ENCODE measurements at places on chromosomes 2 and 18.

DNA sequence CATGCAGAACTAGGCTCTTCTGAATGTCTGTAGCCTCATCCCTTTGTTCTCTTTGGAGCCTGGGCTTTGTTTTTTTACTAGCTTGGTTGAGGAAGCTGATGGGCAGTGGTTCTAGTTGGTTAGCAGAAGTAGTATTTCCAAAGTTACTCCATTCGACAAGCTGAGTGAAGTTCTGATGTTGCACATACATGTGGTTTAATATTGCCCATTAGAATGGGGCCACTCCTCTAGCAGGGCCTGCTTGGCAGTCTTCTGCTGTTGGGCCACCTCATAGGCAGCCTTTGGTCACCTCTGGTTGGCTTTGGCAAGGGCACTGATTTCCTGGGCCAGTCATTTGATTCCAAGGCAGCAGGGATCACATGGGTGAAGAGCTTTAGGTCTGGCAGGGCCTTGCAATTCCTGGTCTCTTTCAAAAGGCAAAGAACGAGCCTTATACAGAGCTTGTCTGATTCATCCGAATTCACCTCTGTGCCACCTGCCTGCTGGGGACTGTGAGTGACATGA lies 2.5 kb downstream of the RPIA start:
- no peak for DNase-seq

DNA sequence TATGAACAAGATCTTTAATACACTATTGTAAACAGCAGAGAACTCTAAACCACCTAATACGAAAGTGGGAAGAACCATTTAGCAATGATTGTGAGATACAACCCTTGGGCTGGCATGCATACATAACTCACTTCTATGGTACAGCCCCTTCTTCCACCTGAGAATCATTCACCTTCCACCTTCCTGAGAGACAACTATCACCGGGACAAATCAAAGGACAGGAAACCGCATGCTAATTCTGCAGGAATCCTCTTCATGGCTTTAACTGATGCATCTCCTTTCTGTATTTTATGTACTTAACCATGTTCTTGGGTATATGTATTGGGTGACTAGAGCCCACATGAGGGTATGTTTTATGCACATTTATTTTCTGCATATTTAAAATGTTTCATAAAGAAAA lies 123.2 kb downstream of the TRABD2A start:
- DNase-seq, result no peak

DNA sequence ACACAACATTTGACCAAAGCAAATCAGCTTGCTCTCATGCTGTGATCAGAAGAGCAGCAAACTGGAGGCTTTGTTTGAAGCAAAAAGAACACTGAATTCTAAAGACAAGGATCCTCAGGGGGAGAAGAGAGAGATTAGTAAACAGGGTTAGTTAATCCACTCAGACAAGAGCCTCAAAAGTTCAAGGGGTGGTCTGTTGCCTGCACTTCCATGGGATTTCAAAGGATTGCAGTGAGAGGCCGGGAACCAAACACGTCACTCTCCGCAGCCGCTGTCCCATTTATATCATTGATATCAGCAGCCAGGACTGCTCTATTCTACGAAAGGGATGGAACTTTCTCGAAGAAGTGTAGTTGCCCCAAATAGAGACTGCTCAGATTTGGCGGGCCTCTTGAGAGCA lies 97.8 kb upstream of the SP3 start:
- DNase-seq, result no peak

GRCh38 chr2:71235930-71236587 lies 9.2 kb upstream of the PAIP2B start:
- DNase-seq, result no peak

- DNase-seq, result no peak
These were observed 15.6 kb downstream of the DARS1 start for GRCh38 chr2:135969655-135970387.

DNA sequence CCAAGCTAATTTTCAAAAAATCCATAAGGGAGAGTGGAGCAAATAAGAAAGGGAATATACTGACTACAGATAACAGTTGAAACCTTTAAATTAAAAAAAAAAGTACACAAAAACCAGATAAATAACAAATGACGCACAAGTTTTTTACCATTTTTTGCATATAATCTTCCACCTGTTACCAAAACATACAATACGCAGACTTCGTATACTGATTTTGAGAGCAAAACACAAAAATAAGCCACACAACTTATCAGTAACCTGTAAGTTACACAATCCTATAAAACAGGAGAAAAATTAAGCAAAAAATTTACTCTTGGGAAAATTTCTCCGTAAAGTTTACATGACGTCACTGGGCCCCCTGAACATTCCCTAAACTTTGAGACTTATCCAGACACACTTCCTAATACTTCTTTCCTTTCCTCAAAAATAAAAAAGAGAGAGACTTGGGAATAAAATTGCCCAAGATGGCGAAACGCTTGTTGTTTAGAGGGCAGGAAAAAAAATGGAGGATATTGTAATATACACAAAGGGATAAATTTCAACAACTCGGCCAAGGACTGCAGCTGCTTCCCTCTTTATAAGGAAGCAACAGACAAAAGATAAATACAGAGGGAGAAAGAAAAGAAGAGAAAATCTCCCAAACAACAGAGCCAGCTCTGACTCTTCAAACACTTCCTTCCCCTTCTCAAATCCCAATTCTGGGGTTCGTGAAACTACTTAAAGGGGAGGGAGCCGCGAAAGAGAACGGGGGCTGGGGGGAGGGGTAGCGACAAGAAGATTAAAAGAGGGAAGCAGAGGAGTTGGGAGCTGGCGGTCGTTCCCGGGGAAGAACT lies 1.6 kb downstream of the BAZ2B start:
- peak; percentile 61 for DNase-seq

- no peak for DNase-seq
These were observed 38.3 kb downstream of the SFXN5 start for GRCh38 chr2:73033142-73033765.

GRCh38 chr2:231425811-231426703 lies 30.5 kb downstream of the B3GNT7 start:
- no peak for DNase-seq

DNA sequence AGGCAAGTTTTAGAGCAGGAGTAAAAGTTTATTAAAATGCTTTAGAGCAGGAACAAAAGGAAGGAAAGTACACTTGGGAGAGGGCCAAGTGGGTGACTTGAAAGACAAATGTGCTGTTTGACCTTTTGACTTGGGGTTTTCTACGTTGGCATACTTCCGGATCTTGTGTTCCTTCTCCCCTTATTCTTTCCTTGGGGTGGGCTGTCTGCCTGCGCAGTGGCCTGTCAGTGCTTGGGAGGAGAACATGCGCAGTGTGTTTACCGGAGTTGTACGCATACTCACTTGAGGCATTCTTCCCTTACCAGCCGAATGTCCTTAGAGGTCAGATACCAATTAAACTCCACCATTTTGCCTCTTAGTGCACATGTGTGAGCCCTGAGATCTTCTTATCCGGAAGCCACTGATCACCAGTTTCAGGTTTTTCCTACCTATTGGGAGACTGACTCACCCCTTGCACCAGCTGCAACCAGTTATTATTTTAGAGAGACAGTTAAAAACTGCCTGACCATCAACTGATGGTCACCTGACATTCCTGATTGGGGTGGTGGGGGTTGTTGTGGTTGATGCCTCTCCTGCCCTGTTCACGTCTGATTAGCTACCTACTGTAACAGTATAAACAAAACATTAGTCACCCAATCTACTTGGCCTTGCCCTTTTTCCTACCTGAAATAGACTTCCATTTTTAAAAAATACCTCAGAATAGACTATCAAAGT lies 67.5 kb downstream of the NYAP2 start:
- no peak for DNase-seq

DNA sequence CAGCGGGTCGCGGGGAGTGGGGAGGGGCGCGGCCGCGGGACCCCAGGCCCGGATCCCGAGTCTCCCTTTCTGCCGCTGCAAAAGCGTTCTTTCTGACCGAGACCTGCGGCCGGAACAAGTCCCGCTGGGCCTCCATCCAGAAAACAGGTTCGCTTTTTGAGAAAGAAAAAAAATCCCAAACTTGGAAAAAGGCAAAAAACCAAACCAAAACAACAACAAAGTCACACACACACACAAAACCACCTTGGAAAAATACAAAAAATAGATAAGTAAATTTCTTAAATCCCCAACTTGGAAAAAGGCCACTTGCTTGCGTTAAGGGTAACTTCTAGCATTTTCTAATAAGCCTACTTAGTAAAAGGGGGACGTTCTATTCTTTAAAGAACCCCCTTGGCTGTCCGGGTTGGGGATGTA lies 250 bp upstream of the CHST10 start:
- DNase-seq, result no peak

DNA sequence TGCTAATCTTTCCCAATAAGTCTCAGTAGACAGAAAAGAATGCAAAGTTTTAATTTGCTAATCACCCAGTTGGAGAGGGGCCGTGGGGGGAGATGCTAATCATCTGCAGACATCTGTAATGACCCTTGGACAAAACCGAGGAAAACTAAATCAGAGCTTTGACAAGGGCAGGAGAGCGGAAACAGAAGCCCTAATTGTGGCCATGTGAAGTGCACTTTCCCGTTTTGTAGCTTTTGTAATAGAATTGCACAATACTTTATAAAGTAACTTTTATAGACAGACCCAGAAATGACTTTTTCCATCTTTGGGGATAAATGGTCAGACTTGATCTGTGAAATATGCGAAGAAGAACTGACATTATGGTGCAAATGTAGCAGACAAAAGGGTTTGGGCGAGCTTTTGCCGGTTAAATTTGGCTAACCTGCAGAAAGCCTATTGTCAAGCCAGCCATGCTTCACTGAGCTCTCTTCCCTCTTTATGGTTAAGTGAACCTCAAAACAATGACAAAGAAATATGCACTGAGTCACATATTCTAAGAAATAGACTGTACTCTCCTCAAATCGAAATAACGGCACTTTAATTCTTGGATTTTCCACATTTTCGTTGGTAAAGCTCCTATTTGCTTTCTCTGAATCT lies 980.1 kb upstream of the POU3F3 start:
- no peak for DNase-seq

- no peak for DNase-seq
These were observed 1.8 kb upstream of the TBR1 start for GRCh38 chr2:161414042-161415033.

DNA sequence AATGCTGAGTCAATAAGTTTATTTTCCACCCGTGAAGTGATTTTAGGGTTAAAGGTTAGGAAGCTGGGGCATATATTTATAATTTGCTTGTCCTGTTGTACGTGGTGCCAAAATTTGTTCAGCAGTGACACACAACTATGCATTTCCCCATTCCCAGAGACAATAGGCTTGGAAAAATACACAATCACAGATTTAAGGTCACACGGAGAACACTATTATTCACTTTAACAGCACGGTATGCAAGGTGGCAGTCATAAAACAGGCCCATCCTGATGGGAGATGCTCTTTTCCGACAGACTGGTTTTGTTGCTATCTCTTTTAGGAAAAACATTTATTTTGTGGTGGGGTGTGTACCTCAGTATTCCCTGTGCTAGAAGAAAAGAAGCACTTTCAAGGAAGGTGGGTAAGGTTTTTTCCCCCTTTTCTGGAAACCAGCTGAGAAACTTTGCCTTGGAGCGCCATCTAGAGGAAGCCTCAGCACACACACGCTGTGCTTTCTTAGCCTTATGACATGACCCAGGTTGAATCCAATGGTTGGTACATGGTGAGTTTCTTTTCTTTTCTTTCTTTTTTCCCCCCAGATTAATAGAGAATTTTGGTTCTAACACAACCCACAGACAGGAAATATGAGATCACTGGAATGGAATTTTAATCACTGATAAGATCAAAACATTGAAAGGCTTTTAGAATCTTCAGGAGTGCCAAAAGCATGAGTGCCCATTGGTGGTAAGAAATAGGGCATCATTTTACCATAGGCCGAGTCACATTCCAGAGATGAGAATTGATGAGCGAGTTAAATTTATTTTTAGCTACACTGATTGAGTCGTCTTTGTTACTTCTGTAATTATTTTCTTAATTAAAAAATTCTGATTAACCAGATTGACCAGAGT lies 332.1 kb downstream of the AGPS start:
- DNase-seq, result no peak

GRCh38 chr18:54530285-54530684 lies 60.8 kb upstream of the DYNAP start:
- no peak for DNase-seq

GRCh38 chr2:135756692-135757091 lies 15.0 kb downstream of the UBXN4 start:
- no peak for DNase-seq

- DNase-seq, result no peak
These were observed 7.3 kb downstream of the TNFRSF11A start for GRCh38 chr18:62332431-62332830.

DNA sequence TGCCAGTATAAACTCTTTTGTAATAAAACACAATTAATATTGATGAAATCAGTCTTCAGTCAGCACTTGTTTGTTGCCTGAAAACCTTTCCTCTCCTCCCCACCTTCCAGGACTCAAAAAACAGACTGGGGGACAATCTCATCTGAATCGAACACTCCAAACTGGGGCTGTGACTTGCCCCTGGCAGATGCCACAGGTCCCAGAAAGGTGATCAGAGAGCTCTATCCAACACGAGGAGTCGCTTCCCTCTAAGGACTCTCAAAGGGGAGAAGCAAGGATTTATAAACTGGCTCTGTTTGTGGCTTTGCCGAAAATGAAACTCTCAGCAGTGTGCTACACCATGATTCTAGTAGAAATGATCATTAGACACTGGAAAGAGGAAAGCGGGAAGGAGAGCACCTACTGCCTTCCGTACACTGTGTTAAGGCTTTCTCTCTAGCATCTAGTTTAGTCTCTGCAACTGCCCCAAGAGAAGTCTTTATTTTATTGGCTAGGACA lies 199.2 kb downstream of the TGIF1 start:
- no peak for DNase-seq

GRCh38 chr18:7482342-7482741 lies 84.8 kb upstream of the PTPRM start:
- DNase-seq, result no peak

DNA sequence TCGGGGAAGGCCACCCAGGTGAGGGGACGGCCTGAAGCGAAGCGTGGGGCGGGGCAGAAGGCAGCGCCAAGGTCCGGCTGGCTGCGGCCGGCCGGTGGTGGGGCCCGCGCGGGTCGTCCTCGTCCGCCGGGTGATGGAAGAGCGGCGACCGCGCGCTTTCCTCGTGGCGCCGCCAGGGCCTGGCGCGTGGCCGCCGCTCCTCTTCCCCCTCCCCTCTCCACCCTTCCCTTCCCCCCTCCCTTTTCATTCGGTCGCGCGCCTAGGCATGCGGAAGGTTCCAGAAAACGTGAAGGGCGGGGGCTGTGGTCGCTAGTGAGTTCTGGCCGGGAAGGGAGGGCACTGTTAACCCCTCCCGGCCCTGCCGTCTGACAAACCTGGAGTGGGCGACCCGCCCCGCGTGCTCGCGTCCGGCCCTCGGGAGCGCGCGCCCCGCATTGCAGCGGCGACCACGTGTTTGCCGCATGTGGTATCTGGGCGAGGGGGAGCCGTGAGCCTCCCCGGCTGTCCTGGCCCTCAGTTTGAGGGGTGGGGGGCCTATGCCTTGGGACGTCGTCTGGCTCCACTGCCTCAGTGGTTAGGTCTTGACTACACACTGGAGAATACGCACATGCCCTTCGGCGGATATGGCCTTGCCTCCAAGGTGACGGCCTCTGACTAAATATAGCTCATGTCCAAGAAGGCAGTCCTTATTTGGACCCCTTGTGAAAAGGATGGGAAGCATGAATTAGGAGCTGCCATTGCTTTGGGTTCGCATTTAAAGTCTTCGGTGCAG lies 579 bp downstream of the MAT2A start:
- peak; percentile 91 for DNase-seq

Measured in left lung (tissue), 14 donors.